ENCODE measurements at places on chromosomes 1 and 21.

DNA sequence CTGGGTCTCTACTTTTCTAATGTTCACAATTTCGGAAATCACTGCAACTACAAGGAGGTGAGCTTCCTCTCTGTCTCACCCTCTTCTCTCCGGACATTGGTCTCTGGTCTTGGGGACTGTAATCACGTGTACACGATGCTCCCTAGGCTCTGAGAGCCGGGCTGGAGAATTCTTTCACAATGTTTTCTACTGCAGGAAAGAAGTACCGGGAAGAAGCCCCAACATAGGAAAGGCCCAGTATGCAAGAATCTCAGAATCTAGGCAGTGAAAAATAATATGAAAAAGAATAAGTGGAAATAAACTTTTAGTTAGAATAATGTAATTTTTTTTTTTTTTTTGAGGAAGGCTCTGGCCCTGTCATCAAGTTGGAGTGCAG is 13.5 kb upstream of the HJV start:
- no peak for DNase-seq

DNA sequence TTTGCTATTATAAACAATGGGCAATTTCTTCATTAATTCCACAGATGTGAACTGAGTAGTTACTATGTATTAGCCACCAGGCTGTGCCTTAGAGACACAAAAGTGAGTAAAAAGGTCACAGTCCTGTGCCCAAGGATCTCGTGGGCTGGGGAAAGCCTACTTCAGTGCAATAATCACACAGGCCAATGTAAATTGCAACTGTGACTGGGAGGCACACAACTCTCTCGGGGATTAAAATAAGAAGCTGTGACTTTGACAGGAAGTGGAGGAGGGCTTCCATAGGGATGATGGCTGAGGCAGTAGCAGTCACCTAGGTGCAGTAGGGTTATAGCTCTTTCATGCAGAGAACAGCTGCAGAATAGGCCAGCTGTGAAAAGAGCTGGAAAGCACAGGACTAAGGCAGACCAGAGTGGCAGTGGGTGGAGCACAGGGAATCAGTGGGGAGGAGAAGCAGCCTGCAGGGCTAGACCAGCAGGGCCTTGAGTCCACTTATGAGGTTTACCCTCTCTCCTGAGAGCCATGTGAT is 121.9 kb downstream of the MAB21L3 start:
- no peak for DNase-seq

DNA sequence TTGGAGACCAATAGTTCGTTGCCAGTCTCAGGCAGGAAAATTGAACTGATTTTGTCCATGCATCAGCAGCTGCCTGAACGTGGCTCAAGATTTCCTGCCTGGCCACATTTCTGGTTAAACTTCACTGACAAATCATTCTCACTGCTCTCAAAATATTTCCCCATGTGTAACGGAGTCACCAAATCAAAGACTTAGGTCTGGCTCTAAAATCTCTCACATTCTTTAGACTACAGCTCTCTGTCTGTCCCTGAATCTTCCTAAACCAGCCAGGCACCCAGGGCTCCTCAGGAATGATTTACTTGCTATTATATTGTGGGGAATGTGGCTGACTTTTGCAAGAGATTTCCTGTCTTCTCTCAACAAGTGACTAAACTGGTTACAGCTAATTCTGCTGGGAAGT is 49.2 kb upstream of the GJA8 start:
- no peak for DNase-seq

GRCh38 chr1:204924013-204924759 is 53.5 kb downstream of the NFASC start:
- no peak for DNase-seq

- no peak for DNase-seq
Observed at GRCh38 chr1:208234721-208235120, 9.5 kb downstream of the PLXNA2 start.

Measured in ecto neural progenitor cell (in vitro differentiated cells).